Subcutaneous adipose tissue (tissue), 4 donors: ENCODE measurements at places on chromosomes 6 and 20. TPM values are rescaled to one million over a fixed set of nuclear protein-coding genes. Genes with fewer than 3 reads are reported as not detected.

EYS gene
- 3.8 TPM for total RNA-seq

ASIP gene
- total RNA-seq, result 1.2 TPM

PIGT gene
- total RNA-seq, result 90.4 TPM

GHRH gene
- total RNA-seq, result not detected

PRDM13 gene
- not detected for total RNA-seq

PTGIS gene
- 17.0 TPM for total RNA-seq

FGD2 gene
- total RNA-seq, result 102 TPM

EBF4 gene
- 1.1 TPM for total RNA-seq

NKX2-4 gene
- total RNA-seq, result not detected

TCF15 gene
- 3.4 TPM for total RNA-seq

CLIC5 gene
- 14.3 TPM for total RNA-seq

CLDN20 gene
- total RNA-seq, result not detected

C20orf144 gene
- total RNA-seq, result not detected

TRMT11 gene
- total RNA-seq, result 27.6 TPM

DSN1 gene
- 10.7 TPM for total RNA-seq

RNF144B gene
- total RNA-seq, result 31.4 TPM

CNR1 gene
- total RNA-seq, result 57.7 TPM

EEF1A2 gene
- total RNA-seq, result not detected

CCR6 gene
- total RNA-seq, result not detected

IRF4 gene
- total RNA-seq, result 17.0 TPM

STK35 gene
- total RNA-seq, result 8.8 TPM

CST7 gene
- total RNA-seq, result 3.1 TPM

C6orf132 gene
- 1.9 TPM for total RNA-seq

SUN5 gene
- not detected for total RNA-seq

SPATA2 gene
- 3.0 TPM for total RNA-seq

SPTLC3 gene
- total RNA-seq, result 6.4 TPM

PEX3 gene
- 11.4 TPM for total RNA-seq

CCN6 gene
- total RNA-seq, result not detected

SPATA25 gene
- 2.3 TPM for total RNA-seq

KIF25 gene
- 0.94 TPM for total RNA-seq

CPNE5 gene
- total RNA-seq, result 0.19 TPM

DAAM2 gene
- 125 TPM for total RNA-seq

SLC52A3 gene
- 0.66 TPM for total RNA-seq

IP6K3 gene
- total RNA-seq, result 0.34 TPM

PPP1R3D gene
- total RNA-seq, result 8.7 TPM

IL17F gene
- total RNA-seq, result not detected

NINL gene
- 4.9 TPM for total RNA-seq

TFAP2D gene
- not detected for total RNA-seq

HLA-C gene
- total RNA-seq, result 586 TPM

SLC26A8 gene
- 2.2 TPM for total RNA-seq

FKBP1C gene
- 1.2 TPM for total RNA-seq

MRS2 gene
- 22.1 TPM for total RNA-seq

SEMG1 gene
- not detected for total RNA-seq

DOK5 gene
- 0.82 TPM for total RNA-seq

CST4 gene
- not detected for total RNA-seq

OXT gene
- total RNA-seq, result 2.0 TPM

OR2J3 gene
- not detected for total RNA-seq

ZBP1 gene
- total RNA-seq, result 0.57 TPM

MLN gene
- not detected for total RNA-seq

POLR1C gene
- 12.4 TPM for total RNA-seq

PTCRA gene
- total RNA-seq, result not detected

CTSA gene
- total RNA-seq, result 128 TPM

SRSF12 gene
- total RNA-seq, result not detected

MATN4 gene
- total RNA-seq, result not detected

FRK gene
- total RNA-seq, result 0.44 TPM

OR2B6 gene
- not detected for total RNA-seq
